MV-4-11 (cell line): ENCODE measurements at places on chromosomes 2 and 18.
A peak's percentile ranks its signal among the peaks of the same experiment; 100 is the strongest.

DNA sequence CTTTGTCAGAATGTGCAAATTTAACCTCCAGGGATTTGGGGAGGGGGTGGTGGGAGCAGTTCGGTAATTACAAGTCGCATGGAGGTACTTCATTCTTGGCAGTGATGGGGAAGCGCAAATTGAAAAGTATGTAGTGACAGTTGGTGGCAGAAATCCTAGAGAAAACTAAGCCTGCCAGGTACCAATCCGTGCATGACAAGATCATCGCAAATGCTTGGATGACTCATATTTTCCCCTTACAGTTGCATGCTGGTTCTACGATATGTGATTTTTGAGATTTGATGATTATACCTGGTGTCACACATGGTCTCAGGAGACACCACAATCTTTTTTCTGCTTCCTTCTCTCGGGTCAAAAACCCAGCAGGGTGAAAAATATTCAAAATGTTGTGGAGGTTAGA is 479.7 kb upstream of the ID2 start:
- DNase-seq, result no peak

- peak; percentile 68 for DNase-seq
These were observed 443.9 kb upstream of the VRK2 start for GRCh38 chr2:57602733-57603132.

GRCh38 chr2:203949228-203949627 is 12.7 kb downstream of the ICOS start:
- no peak for DNase-seq

GRCh38 chr2:177165721-177166711 is 46.6 kb upstream of the HNRNPA3 start:
- DNase-seq, result peak; percentile 74

DNA sequence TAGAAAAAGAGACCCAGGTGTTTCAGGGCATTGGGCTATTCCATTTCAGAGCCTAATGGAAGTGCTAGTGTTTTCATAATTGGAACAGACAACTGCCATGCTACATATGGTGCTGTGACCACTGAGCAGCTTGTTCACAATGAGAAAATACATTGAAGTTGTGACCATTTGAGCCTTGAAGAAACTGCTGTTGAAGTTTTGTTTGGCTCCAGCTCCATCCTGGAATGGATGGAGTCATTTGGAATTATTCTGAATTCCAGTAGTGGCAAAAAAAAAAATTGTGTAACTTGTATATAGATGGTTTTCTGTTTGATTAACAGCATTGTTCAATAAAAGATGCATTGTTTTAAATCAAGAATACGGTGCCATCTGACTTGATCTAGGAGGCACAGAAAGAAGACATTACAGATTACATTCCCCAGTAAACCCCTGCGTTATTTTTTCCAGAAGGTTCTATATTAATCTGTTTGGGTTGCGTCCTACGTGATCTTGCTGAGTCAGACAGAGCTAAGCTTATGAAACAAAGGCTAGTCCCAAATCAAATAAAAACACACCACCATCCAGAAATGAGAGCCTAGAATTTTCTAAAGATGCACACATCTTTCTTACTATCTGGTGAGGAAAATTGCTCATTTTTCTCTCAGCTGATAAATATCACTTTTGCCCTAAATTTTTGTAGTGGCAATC is 19.2 kb downstream of the FMNL2 start:
- DNase-seq, result no peak

DNA sequence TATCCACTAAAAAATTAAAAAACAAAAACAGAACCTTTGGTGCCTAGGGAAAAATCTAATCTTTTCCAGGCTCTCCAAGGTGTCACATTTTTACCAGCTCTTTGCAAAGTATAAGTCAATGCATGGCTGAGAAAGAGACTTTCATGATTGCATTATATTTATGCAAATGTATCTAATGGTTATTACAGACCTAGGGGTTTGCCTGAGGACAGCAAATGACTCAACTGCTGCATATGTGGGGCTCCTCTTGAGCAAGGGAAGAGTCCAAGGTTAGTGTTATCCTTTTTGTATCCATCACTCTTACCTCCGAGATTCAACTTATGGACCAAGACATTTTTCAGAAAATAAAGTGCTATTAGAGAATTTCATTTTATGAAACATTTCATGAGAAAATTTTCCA is 33.9 kb upstream of the RMP24 start:
- DNase-seq, result no peak

- DNase-seq, result no peak
These were observed 500.2 kb upstream of the SALL3 start for GRCh38 chr18:78479443-78479842.
